ENCODE measurements at places on chromosomes 6 and 20.
A peak's percentile ranks its signal among the peaks of the same experiment; 100 is the strongest.

DNA sequence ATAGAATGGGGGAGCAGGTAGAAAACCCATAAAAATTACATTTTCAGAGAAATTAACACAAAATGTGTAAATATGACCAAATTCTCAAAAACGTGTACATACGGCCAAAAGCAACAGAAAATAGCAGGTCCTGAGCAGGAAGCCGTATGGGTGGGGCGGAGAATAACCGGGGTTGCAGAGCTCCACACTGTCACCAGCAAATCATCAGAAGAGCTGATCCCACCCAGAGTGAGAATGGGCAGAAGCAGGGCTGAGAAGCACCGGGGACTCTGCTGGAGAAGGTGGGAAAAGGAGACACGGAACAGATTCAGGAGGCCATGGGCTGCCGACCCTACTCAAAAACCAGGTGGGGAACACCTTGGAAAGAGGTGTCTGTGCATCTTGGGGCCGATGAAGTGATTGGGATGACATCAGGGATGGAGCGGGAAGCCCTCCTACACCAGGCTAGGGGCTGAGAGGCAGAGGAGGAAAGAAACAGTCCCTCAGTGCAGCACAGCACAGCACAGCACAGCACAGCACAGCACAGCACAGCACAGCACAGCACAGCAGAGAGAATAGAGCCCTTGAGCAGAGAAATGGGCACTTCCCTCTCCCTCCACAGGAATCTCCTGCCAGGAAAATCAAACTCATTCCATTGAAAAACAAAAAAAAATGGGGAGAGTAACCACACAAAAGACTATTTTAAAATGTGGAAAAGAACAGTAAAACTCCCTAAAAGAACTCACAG lies 22.3 kb downstream of the STX7 start:
- DNase-seq = peak; percentile 57

DNA sequence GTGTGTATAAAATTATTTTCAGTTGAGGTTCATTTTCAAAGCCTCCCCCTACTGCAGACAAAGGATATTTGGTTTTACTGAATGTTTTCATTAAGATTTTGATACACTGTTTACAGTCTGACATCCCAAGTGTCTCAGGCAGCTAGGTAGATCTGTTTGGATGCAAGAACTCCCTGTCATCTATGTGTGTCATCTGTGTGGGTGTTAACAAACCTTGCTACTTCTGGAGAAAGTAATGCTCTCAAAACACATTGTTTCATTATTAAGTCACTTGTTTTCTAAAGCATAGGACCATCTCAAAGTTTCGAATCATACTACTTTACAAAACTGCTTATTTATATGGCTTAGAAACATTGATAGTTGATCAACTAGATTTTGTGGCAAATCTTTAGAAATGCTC lies 114.5 kb upstream of the TMEM170B start:
- peak; percentile 51 for DNase-seq

DNA sequence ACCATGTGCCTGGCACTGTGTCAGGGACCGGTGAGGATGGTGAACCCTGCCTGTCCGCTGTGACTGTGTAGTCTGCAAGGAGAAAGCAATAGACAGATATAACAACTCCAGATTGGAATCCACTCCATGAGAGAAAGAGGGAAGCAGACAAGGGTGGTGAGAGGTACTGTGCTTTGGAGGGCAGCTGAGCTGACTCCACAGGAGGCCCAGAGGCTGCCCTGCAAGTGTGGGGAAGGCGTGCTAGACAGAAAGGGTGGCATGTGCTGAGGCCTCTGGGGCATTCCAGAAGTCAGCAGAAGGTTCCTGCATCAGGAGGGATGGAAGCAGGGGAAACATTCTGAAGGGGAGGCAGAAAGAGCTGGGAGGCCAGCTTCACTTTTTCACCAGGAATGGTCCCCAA lies 39.3 kb upstream of the APCDD1L start:
- no peak for DNase-seq

- no peak for DNase-seq
These were observed 34.7 kb upstream of the SYNJ2 start for GRCh38 chr6:157946865-157947532.

GRCh38 chr6:88135578-88136114 lies 30.5 kb downstream of the CNR1 start:
- DNase-seq = no peak

- DNase-seq = no peak
These were observed 20.8 kb upstream of the BMP5 start for GRCh38 chr6:55895972-55896730.

GRCh38 chr6:70980727-70981126 lies 23.9 kb upstream of the B3GAT2 start:
- DNase-seq = no peak

DNA sequence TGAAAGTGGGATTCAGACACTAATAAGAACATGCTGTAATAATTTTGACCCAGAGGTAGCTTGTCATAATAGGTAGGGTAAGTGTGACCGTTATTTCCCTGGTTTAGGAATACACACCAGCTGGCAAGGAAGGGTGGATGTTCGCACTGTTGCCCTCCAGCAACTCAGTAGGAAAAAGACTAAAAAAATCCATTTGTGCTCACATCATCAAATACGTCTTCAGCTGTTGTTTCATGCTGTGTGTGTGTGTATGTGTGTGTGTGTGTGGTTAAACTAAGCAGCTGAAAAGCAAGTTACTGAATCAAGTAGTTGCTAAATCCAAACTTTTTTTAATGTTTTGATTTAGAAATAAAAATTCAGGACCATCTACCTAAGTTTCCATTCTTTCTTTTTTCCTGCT lies 218.7 kb downstream of the TRDN start:
- DNase-seq = no peak

DNA sequence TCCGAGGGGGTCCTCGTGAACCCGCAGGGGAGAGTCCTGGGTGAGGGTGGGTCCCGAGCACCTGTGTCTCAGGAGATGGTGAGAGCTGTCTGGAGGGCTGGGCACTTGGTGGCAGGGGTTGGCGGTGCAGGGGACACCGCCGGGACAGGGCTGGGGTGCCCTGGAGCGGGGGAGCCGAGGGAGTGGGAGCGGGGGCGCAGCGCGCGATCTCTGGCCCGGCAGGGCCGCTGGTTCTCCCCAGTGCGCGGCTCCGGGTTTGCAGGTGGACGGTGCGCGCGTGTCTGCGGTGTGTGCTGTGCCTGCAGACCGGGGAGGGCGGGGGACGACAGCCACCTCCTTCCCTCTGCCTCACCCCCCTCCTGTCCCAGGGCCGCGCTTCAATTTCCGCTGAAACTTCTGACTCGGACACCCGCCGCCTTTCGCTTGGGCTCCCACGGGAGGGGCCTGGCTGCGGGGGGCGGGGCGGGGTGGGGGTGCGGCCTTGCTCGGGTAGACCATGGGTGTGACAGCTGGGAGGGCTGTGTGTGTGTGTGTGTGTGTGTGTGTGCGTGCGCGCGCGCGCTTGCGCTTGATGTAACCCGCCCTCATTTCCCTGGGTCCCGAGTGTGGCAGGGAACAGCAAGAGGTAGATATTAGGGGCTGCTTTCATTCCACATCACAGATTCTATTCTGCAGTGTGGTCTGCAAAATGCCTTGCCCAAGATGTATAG lies 1.2 kb downstream of the TRIB3 start:
- DNase-seq = peak; percentile 60

DNA sequence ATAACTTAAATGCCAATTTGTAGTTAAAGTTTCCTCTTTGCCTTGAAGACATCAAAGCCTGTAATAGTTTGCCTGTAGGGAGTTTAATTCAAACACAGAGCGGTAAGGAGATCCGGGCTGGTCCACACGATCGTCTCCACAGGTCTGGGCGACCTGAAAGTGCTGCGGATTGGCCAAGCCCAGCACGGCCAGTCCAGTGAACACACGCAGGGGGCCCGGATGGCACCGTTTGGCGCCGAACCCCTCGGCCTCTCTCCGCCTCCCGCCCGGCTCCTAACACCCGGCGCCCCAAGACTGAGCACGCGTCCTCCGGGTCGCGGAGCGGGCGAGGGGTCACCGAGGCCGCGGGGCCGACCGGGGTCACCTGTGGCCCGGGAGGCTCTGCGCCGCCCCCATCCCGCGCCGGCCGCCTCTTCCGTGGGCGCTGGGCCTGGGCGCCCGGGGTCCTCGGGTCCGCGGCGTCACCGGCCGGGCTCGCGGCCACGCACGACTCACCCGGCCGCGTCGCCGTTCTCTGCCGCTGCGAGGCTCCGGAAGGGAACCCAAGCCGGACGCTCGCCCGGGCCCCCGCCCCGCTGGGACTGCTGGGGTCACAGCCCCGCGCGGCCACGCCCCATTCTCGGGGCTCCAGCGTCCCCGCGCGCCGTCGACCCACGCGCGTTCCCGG lies 481 bp downstream of the SERPINB6 start:
- DNase-seq = no peak

- no peak for DNase-seq
These were observed 3.7 kb downstream of the ENPP1 start for GRCh38 chr6:131811500-131811899.

DNA sequence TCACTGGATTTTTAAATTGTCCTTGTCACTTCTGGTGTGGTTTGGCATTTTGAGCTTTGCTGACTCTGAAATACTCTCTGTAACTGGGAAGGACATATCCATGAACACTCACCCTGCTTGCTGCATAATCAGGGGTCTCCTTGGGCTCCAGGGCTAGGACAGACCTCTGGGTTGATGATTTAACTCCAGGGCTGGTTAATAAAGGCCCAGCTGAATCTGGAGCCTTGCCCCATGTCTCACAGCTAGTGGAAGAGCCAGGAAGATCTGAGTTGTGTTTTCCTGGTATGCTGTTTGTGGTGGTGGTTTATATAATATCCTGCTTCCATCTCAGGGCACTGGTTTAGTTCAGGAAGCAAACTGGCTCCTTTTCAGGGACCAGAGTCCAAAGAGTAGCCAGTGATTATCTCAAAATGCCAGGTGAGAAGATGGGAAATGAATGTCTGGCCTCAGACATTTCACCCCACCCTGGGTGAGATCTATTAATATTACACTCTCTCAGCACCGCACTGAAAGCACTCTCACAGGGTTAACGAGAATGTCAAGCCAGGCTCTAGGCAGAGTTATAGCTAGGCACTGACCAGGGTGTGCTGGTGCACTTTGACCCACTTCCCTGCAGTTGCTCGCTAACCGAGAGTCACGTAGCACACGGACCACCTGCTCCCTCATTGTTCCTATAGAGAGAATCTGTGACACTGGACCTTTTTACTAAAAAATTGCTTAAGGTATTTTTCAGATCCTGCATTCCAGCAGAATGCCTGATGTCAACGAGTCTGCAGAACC lies 90.1 kb upstream of the SLC22A16 start:
- no peak for DNase-seq

DNA sequence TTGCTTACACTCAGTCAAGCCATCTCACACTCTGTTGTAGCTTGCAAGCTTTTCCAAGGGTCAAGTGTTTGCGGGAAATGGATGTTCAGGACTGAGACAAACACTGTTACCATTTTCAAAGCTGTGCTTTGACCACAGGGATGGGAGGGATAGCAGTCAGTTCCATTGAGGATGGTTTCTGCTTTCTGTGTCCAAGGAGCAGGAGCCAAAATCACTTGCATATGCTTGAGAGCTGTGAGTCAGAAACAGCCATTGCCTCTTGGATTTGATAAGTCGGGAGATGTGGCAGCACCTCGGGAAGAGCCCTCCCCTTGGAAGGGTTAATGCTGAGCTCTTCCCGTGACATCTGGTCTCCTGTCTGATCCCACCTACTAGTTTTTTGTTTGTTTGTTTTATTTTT lies 85.2 kb downstream of the TCP11 start:
- no peak for DNase-seq

- no peak for DNase-seq
These were observed 34.6 kb upstream of the EPHA7 start for GRCh38 chr6:93453956-93454355.

- no peak for DNase-seq
These were observed 63.5 kb downstream of the LYRM2 start for GRCh38 chr6:89574910-89575561.

- DNase-seq = no peak
These were observed 28.5 kb downstream of the TRERF1 start for GRCh38 chr6:42423244-42423643.

- DNase-seq = peak; percentile 64
These were observed 50.0 kb upstream of the SCGN start for GRCh38 chr6:25601800-25602673.

GRCh38 chr20:18638768-18639167 lies 50.9 kb downstream of the DTD1 start:
- DNase-seq = no peak

DNA sequence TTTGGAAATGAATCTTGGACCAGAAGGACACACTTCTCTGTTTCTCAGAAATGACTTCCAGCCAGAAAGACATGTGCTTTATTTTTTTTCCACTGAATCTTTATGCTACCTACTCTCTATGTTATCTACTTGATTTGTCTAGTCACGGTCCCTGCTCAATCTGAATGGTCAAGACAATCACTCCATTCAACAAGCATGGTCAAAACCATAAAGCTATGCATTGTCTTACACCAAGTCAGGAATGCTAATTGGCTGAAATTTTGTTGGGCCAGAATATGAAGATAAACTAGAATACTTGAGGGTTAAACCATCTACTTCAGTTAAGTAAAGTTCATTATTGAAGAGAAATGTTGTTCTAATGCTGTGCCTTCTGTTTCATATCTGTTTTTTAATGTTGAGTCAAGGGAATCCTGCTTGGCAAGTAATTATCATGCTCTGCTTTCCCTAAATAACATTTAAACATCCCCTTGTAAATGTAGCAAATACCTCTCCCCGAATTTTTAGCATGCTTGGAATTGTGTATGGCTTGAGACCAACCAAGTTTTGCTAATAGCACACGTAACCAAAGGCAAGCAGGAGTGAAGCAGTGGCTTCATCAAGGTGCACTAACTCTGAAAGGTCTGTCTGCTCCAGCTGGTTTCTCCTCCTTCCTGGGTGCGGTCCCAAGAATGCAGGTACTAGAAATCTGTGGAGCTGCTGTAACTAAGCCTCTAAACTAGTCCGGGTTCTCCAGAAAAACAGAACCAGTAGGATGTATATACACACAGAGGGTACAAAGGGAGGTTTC lies 190.3 kb upstream of the CDYL start:
- no peak for DNase-seq

DNA sequence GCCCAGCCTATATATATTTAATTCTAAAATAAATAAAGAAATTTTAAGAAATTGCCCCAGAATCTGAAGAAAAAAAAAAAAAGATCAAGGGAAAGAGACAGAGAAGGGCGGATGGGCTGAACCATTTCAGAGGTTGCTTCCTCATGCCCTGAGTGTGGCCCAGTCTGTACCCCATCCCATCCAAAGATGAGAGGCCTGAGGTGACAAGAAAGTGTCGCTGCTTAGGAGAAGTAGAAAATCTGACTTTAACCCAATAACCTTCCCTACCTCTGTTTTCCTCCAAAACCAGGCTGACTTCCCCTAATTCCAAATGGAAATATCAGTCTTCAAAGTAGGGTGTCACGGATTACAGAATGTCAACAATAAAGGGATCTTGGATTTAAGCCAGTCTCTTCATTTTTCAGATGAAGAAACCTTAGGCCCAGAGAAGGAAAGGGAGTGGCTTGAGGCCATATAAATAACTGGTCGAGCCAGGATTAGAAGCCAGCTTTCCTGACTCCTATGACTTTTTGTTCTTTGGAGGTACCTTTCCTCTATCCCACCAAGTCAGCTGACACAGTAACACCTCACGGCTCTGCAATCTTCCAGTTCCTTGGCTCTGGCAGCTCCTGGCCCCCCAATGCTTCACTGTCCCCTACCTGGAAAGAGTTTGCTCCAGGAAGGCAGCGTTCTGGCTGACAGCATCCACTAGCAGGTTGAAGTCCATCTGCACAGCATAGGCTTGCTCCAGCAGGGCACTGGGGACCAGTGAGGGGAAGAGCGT lies 10.1 kb downstream of the GSS start:
- DNase-seq = no peak

- DNase-seq = no peak
These were observed 400.8 kb upstream of the HSF2 start for GRCh38 chr6:121998631-121999030.
